Effector CD4-positive, alpha-beta T cell (primary cell): ENCODE measurements at places on chromosomes 2 and 18.

DNA sequence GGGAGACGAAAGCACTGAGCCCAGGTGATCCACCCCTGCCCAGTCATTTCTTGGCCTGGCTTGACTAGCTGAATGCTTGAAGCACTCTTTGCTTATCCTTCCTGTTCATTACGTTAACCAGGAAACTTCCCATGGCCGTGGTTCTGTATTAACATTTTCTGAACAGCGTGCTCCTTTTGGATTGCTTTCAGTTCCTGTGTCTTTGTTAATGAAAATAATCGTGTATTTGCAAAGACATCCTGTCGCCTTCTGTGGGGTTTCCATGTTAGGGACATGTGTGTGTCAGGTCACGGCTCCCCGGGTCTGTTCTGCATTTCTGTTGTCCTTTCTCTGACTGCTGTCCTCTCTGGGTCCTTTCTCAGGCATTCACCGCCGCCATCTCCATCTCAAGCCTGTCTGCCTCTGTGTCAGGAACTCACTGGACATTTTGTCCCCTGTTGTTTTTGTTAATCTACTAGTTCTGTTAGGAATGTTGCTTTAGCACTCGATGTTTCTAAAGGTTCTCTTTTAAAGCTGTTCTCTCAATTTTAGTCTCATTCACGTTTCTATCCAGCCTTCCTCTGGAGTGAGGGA lies 434.1 kb upstream of the HS6ST1 start:
- no peak for DNase-seq

GRCh38 chr18:37567994-37568359 lies 2.4 kb upstream of the CELF4 start:
- DNase-seq = no peak

- no peak for DNase-seq
Measured at GRCh38 chr2:37148325-37148724, 8.5 kb downstream of the EIF2AK2 start.

DNA sequence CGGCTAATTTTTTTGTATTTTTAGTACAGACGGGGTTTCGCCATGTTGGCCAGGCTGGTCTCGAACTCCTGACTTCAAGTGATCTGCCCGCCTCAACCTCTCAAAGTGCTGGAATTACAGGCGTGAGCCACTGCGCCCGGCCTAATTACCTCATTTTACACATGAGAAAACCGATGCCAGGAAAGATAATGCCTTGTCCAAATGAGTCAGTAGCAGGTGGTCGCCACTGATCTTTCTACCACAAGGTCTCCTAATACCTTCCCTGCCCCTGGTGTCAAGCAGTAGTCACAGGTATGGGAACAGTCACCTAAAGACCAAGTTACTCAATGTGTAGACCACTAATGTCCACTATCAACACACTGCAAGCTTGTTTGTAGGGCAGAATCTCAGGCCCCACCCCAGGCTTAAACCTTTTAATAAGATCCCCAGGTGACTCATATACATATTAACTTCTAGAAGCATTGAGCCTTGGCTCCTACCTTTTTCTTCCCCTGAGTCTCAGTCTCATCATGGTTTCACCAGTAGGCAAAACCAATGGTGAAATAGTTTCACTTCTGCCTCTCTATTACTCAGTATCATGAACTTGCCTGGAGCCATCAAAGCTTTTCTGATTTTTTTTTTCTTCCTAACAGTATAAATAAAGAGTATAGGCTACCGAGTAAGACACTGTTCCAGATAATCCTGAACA lies 6.9 kb upstream of the EPB41L5 start:
- no peak for DNase-seq

DNA sequence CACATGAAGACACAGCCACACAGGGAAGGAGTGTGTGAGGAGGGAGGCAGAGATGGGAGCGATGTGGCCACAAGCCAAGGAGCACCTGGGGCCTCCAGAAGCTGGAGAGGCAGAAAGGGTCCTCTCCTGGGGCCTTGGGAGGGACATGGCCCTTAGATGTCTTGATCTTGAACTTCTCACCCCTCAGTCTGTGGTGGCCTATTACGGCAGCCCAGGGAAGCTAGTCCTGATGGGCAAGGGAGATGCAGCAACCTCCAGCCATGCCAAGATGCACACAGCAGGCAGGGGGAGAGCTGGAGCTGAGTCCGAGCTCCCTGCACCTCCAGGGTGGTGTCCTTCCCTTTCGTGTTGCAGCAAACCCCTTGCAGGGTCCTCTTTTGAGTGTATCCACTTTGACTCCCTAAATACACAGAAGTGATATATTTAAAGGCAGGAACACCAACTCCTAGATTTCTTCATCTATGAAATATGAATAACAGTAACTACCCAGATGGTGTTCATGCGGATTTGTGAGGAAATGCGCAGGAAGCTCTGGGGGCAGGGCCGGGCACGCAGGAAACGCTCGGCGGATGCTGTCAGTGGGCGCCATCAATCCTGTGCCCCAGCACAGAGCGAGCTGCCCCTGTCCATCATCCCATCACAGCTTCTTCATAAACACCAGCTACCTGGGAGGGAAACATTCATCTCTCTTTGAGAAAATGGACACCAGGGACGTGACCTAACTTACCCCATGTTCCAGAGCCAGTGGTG lies 230.4 kb upstream of the MYT1L start:
- no peak for DNase-seq

- DNase-seq = no peak
Measured at GRCh38 chr18:6270771-6271216, 143.9 kb downstream of the L3MBTL4 start.
